ENCODE measurements at places on chromosomes 7 and 10.

GRCh38 chr7:119472408-119473038, 800.5 kb upstream of the KCND2 start:
- peak; percentile 81 for DNase-seq

GRCh38 chr7:80881351-80881900, 37.4 kb downstream of the SEMA3C start:
- DNase-seq, result no peak

DNA sequence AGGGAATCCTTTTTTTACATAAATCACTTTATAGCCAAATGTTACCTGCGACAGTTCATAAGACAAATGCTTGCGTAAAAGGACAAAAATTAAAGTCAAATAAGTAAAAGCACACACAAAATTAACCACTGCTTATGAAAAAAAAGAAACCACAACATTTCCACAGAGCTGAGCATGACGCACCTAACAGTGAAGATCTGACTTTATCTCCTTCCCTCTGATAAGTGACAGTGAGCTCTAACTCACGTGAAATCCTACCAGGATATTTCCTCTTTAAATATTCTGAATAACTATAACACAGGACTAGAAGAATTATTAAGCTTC, 225.5 kb downstream of the SFMBT2 start:
- DNase-seq, result no peak

GRCh38 chr7:151400626-151401315, 9.1 kb downstream of the WDR86 start:
- no peak for DNase-seq

- no peak for DNase-seq
Measured at GRCh38 chr10:59628456-59628855, 81.2 kb downstream of the SLC16A9 start.

DNA sequence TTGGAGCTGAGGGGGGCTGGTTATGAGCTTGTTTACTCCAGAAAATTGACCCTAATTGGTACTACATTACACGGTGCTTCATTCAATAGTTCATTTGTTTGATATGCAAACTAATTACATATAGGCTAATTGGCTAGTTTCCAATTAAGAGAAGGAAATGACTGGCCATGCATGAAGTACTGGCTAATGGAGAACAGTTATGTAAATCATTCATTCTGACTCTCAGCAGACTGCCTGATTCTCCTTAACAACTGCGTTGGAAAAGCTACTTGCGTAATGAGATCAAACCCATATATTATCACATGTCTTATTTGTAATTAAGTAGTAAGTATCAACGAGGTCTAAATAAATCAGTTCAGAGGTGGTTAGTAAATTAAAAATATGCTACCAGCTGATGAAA, 81.8 kb upstream of the CTTNBP2 start:
- DNase-seq, result no peak

GRCh38 chr7:70619659-70620058, 512.3 kb upstream of the GALNT17 start:
- DNase-seq, result no peak

DNA sequence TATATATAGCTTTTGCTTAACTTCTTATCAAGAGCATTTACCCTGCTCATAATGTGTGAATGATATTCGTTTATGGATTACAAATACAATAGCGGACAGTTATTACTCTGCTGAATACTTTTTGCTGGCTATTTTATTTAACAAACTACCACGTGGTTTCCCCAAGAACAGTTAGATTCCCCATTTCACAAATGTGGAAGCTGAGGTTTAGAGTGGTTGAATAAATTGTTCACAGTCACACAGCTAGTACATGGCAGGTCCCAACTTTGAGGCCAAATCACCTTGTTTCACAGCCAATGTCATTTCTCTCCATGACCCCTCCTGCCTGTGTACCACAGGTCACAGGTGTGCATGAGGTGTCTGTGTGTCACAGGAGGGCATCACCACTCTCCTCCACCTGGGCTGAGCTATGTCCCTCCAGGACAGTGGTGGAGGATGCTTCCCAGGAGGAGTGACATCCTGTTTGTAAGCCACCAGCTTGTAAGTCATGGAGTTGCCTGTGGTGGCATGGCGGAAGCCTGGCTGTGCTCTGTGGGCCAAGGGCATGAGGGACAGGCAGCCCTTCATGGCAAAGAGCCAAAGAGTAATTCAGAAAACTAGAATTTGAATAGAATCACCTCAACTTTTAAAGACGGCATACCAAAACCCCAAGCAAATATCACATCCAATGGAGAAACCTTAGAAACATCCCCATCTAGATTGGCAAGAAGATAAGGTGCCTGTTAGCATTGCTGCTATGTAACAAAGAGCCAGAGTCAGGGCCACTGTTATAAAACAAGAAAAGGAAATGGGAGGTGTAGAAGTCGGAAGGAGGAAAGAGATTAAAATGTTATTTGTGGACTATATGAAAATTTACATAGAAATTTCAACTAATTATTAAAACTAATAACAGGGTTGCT, 51.9 kb downstream of the AOC1 start:
- no peak for DNase-seq

GRCh38 chr7:42960762-42961161, 28.6 kb downstream of the MRPL32 start:
- no peak for DNase-seq

GRCh38 chr7:43450894-43451293, 132.0 kb upstream of the STK17A start:
- DNase-seq, result no peak

DNA sequence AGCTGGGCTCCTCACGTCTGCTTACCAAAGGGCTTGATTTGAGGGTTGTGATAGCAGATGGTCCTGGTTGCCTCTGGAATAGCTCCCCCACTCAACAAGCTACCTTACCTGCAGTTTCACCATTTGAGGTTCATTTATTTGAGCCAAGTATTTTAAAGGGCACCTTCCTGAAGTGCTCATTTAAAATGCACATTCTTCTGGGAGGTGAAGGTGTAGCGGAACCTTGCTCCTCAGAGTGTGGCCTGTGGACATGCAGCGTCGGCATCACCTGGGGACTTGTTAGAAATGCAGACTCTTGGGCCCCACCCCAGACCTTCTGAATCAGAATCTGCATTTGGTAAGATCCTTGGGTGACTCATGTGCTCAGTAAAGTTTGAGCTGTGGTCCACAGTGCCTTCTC, 2.3 kb downstream of the CDH23 start:
- DNase-seq, result no peak

- DNase-seq, result no peak
Measured at GRCh38 chr10:129842031-129842430, 122.0 kb downstream of the EBF3 start.

DNA sequence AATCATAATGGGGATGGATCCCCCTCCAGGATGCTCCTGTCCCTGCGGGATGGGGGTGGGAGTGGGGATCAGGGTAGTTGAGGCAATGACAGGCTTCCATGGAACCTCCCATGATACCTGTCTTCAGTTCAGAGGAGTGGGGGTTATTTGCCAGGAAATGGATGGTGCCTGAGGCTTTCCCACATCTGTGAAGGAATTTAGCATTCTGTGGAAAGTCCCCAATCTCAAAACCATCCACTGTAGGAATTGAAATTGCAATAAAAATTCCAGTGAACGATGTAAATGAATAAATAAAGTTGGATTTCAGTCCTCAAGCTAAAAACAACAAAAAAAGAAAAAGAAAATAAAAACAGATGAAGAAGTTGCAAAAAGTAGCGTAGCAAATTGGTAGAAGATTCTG, 81.9 kb downstream of the CHRM2 start:
- DNase-seq, result no peak

DNA sequence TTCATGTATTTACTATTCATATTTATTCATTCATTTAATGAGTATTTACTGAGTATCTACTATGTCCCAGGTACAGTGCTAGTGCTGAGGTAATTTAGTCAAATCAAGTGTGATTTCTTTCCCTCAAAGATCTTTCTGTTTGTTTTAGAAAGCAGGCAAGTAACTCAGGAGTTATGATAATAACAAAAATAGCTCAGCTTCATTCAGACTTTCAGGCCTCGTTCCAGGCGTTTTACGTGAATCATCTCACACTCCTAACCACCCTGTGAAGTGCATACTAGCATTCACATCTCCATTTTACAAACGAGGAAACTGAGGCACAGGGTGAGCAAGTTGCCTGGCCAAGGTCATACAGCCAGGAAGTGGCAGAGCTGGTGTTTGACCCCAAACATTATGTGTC, 468.7 kb upstream of the C7orf33 start:
- no peak for DNase-seq

DNA sequence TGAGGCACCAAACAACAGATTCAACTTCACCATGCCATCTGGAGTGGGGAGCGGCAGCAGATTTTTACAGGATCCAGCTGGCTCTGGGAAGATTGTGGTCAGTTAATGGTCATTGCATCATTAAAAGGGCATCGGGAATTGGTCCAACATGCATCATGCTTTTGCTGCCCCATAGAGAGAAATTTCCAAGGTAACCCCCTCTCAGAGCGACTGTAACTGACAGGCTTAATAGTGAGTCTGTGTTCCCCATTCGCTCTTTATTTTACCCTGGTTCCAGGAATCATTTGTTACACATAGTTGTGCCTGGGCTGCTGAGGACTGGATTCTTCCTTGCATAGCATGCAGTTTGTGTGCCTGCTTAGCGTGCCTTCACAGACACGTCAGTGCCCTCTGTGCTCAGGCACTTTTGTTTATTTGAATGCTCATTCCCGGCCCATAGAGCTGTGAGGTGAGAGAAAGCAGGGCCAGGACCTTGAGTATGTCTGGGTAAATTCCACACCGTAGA, 49.9 kb downstream of the CDHR3 start:
- no peak for DNase-seq

- DNase-seq, result peak; percentile 38
Measured at GRCh38 chr10:67818323-67818722, 19.7 kb downstream of the DNAJC12 start.
